ENCODE measurements at places on chromosomes 2 and 18.

- peak overlapping the region; percentile 98 for H3K27ac ChIP-seq
- peaks cover 19% of the 10 kb centered on the region for H3K4me1 ChIP-seq
- no peaks in the 10 kb centered on the region for H3K27me3 ChIP-seq
Observed at GRCh38 chr2:55133467-55134315, 83.4 kb upstream of the RTN4 start.

DNA sequence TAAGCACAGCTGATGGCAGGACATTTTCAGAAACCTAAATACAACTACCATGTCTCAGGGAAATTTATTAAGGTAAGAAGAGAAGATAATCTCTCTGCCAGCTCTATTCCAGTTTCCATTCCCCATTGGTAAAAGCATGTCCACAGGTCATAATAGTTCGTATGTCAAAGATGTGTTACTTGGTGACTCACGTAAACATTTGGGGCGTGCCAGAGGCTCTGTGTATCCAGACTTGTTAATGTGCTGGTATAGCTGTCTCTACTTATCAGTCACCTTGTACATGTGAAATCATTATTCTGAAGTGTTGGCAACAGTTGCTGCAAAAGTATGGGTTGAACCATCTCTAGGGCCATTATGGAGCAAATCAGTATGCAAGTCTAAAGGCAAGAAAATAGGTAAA lies 1345.1 kb downstream of the SUCLG1 start:
- no peak for DNase-seq
- H3K4me3 ChIP-seq, result no peak overlapping the region
- H3K27ac ChIP-seq, result no peak overlapping the region
- H3K36me3 ChIP-seq, result peaks cover 2% of the 10 kb centered on the region

GRCh38 chr2:10350761-10351160 lies 48.1 kb downstream of the HPCAL1 start:
- peaks cover 36% of the 10 kb centered on the region for H3K4me1 ChIP-seq
- H3K27me3 ChIP-seq, result no peaks in the 10 kb centered on the region
- H3K4me3 ChIP-seq, result no peak overlapping the region

DNA sequence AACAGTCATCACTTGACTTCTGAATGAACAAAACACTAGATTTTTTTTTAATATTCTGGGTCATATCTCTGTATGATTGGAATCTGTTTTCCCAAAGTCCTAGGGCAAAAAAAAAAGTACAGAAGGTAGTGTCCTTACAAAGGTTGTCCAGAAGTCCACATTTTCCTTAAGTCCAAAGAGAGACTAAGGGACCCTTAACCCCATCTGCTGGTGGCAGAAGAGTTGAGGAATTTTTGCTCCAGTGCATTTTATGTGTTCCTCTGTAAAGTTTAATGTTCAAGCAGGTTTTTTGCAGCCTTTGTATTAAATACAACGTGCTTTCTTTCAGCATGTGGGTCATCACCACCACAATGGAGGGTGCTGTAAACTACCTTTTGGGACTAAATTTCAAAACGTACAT lies 215.9 kb downstream of the SP3 start:
- H3K4me3 ChIP-seq, result no peak overlapping the region
- peaks cover 46% of the 10 kb centered on the region for H3K27me3 ChIP-seq

DNA sequence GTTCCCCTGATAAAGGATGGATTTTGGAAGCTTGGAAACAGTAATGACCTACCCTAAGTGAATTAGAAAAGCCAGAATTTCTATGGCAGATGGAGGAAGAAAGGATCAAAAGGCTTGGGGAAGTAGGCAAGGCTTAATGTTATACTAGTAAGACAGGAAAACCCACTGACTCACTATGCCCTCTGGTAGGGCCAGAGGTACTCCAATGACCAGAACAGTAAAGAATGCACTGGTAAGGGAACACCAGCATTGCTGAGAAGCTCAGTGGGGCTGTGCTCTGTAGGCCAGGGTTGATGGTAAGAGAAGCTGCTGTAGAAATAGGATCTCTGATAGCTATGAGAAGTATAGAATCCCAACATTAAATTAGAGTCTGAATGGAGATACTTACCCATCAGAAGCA lies 126.4 kb downstream of the GFPT1 start:
- H3K27me3 ChIP-seq, result peaks cover 36% of the 10 kb centered on the region
- DNase-seq, result no peak
- no peak overlapping the region for H3K4me3 ChIP-seq
- H3K36me3 ChIP-seq, result no peaks in the 10 kb centered on the region
- no peaks in the 10 kb centered on the region for H3K4me1 ChIP-seq

DNA sequence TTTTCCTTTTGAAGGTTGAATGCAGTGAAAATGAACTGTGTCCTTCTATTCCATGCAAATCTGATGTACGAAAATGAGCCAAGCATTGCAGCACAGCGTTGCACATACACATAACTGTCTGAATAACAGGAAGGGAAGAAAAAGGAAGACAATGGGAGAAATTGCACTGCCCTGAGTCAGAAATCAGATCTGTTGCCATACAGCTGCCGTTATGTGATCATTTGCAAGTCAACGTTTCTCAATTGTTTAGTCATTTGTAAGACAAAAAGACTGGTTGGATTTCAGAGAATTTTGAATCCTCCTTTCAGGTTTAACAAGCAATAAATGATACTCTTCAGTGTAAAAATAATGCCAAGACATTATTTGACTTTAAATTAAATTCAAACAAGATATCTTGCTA lies 284.1 kb downstream of the DSEL start:
- H3K4me1 ChIP-seq, result no peaks in the 10 kb centered on the region
- peaks cover 4% of the 10 kb centered on the region for H3K36me3 ChIP-seq
- H3K27ac ChIP-seq, result no peak overlapping the region
- H3K4me3 ChIP-seq, result no peak overlapping the region
- peaks cover 12% of the 10 kb centered on the region for H3K27me3 ChIP-seq
- DNase-seq, result no peak

DNA sequence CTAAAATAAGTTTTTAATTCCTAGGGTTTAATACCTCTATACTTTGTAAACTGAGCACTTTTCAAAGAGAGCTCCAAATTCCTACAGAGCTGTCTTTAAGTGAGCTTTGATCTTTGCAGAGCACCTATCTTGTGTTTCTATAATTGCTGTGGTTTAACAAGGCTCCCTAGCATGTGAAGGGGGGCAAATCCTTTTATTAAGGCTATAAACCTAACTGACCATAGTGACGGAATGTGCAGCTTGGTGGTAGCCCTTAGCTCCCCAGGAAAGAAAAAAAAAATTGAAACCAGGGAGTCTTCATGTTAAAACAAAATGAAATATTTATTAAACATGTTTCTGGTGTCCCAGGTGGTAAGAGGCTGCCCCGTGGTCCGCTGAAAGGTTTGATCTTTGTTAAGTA lies 78.6 kb upstream of the ETAA1 start:
- H3K4me3 ChIP-seq, result no peak overlapping the region
- H3K27ac ChIP-seq, result no peak overlapping the region
- peaks cover 7% of the 10 kb centered on the region for H3K27me3 ChIP-seq

DNA sequence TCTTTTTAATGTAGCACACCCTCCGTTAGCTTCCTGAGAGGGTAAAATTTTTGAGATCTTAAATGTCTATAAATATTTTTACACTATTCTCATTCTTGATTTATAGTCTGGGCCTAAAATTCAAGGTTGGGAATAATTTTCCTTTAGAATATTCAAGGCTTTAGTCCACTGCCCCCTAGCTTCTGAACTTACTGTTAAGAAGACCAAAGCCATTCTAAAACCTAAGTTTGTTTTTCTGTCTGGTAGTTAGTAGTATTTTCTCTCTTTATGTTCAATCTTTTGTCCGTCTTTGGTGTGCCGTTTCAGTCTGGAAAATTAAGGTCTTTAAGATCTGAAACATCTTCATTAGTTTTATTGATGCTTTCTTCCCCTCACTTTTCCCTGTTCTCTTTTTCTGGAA lies 14.5 kb downstream of the OSBPL6 start:
- no peak for DNase-seq
- H3K4me1 ChIP-seq, result no peaks in the 10 kb centered on the region
- H3K4me3 ChIP-seq, result no peak overlapping the region
- H3K27me3 ChIP-seq, result peaks cover 52% of the 10 kb centered on the region

DNA sequence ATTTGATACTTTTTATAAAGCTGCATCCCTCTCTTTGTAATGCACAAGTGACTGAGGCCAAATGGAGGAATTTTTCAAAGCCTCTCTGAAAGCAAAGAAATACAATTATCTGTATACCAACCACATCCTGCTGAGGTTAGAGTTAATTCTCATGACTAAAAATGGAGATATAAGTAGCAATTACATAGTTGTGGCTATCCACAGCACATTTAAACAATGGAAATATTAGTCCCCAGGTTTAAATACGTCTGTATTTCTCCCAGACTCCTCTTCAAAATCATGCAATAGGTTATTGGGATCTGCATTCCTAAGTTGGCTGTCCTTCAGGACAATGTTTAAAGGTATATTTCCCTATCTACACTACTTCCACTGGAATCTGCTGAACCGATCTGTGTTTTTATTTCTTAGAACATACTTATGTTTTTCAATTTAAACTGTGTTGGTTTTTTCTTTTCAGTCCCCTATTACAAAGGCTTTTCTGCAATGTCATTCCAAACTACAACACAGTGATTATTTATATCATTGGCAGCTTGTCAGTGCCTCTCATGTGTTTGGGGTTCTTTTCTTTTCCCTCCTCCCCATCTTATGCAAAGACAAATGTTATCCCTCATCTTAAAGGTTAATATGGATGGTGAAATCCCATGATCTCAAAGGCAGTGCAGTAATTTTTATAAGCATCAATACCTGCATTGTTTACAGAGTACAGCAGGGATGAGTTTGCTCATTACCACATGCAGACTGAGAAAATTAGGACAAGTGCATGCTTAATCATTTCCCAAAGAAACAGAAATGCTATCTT lies 134.8 kb upstream of the FSHR start:
- no peaks in the 10 kb centered on the region for H3K27me3 ChIP-seq
- H3K4me1 ChIP-seq, result no peaks in the 10 kb centered on the region
- DNase-seq, result no peak
- H3K27ac ChIP-seq, result no peak overlapping the region

DNA sequence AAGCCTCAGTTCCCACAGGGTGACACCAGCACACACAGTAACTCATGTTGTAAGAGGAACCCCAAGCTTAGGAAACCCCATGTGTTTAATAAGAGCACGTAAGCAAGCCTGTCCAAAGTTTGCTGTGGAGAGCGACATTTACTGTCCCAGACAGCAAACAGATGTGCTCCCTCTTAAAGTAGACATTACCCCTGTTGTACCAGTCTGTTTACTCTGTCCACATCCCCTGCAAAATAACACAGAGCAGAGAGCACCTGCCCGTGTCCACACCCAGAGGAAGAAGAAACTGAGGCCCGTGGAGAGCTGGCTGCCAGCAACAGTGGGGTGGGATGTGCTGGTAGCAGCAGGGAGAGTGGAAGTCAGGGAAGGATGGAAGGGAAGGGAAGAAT lies 243.5 kb downstream of the GBX2 start:
- peaks cover 12% of the 10 kb centered on the region for H3K27me3 ChIP-seq
- DNase-seq, result no peak
- H3K27ac ChIP-seq, result peak overlapping the region; percentile 19
- no peaks in the 10 kb centered on the region for H3K36me3 ChIP-seq
- H3K4me1 ChIP-seq, result no peaks in the 10 kb centered on the region

- H3K4me3 ChIP-seq, result no peak overlapping the region
- H3K36me3 ChIP-seq, result no peaks in the 10 kb centered on the region
Observed at GRCh38 chr2:118731413-118731812, 116.0 kb downstream of the EN1 start.

GRCh38 chr2:48341551-48342133 lies 188.3 kb upstream of the STON1 start:
- DNase-seq, result no peak
- no peak overlapping the region for H3K4me3 ChIP-seq
- H3K4me1 ChIP-seq, result peaks cover 27% of the 10 kb centered on the region
- no peaks in the 10 kb centered on the region for H3K27me3 ChIP-seq
- peaks cover 7% of the 10 kb centered on the region for H3K36me3 ChIP-seq
